ENCODE measurements at places on chromosomes 2 and 18.

DNA sequence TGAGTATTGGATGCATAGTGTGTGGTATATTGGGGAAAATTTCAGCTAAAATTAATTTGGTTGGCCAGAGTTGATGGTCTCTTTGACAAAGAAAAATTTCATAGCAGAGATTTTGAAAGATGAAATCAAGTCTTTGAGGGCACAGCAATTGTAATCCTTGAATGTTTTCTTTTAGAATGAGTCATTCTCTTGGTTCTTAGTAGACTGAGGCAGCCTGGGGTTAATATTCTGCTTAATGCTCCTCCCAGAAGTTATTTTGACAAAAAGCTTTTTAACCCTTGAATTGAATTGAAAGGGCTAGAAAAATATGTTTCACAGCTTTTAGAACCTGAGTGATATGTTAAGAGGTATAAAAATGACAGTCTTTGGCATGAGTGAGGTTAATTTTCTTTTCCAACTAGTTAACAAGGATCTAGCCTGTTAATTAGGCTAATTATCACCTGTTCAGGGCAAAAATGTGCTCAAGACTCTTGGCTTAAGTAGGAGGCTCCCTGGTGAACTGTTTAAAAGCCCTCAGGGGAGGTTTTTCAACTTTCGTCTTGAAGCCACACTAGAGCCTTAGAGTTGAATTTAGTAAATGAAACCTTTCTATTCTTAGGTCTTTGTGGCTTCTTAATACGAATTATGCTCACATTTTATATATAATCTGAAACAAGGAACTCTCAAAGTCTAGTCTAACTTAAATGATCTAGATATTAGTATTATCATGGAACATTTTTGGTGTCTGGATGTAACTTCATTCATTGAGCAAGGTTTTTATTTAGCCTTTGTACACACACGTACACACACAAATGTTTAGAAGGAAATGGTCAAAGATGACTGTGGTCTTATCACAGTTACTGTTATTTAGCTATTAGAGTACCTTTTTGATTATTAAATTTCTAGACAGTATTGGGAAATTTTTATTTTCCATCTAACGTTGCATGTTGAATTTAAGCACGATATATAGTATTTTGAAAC lies 272.5 kb downstream of the ZNF407 start:
- no peak for DNase-seq

DNA sequence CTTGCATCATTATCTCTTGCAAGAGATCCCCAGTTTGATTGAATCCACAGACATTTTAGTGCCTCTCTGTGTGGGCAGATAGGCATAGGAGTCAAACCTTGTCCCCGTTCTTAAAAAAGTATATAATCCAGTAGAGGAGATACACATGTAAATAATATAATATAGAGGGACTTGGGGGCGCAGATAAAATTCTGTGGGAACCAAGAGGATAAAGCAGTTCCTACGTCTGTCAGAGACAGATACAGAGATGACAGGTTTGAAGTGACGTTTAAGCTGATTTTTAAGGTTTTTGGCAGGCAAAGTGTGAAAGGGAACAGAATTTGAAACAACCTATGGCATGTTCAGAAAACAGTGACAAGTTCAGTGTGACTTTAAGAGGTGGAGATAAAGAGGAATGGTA lies 63.1 kb downstream of the CAB39 start:
- no peak for DNase-seq

- no peak for DNase-seq
Measured at GRCh38 chr2:12177455-12178288, 431.2 kb downstream of the LPIN1 start.

GRCh38 chr2:168956392-168956791 lies 55.3 kb downstream of the G6PC2 start:
- no peak for DNase-seq

DNA sequence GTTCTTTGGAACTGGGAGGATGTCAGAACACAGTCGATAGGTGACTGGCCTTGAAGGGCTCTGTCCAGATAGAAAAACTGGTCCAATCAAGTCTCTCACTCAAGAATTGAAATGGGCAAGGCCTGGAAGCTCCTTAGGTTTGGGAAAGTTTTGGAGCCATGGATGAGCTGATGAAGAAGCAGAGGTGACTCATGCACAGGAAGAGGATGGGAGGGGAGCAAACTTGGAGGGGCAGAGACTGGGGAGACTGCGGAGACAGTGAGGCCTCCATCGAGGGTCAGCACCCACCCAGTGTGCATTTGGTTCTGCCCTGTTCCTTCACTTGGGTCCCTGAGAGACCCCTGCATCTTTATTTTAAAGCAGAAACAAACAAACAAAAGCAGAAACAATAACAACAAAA lies 41.1 kb downstream of the SOWAHC start:
- no peak for DNase-seq

- no peak for DNase-seq
Measured at GRCh38 chr2:237236188-237236587, 150.5 kb downstream of the COPS8 start.

DNA sequence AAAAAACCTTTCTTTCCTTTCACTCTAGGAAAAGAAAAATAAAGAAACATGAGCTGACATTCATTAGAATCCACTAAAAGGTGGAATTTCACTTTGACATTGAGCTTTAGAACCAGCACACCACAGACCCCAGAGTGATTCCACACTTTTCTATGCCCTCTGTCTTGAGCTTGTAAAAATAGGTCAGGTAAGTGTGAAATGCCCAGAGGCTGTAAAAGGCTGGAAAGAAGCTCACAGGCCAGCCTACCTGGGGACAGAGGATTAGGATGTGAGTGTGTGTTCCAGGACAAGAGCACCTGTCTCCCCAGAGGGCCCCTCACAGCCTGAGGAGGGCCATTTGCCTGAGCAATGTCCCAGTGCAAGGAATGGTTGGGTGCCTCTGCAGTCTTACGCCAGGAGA lies 56.3 kb upstream of the MYO3B start:
- no peak for DNase-seq

- DNase-seq = no peak
Measured at GRCh38 chr2:161131074-161131680, 29.1 kb upstream of the TANK start.

DNA sequence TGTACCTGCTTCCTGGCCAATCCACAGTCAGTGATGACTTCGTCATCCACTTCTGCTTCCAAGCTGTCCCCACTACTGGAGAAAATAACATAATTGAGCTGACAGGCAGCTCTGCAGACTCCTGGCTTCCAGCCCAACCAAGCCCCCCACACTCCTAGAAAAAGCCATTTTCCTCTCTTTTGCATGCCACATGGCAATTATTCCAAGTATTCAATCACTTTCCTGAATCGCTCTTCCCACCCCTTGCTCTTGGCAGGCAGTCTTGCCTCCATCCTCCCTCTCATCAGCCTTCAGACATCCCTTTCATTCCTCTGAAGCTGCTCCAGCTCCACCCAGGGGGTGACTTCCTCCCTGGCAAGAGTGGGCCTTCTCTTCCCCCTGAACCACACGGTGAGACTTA lies 14.3 kb upstream of the ST8SIA5 start:
- DNase-seq = no peak

- DNase-seq = no peak
Measured at GRCh38 chr2:168652997-168653921, 149.2 kb upstream of the NOSTRIN start.

GRCh38 chr2:174878537-174879147 lies 114.4 kb upstream of the CHRNA1 start:
- no peak for DNase-seq
